ENCODE measurements at places on chromosomes 11 and 22. TPM values are rescaled to one million over a fixed set of nuclear protein-coding genes. Genes with fewer than 3 reads are reported as not detected.

Gene GAL3ST1
- total RNA-seq: 0.33 TPM

Gene OLFML1
- total RNA-seq: 6.9 TPM

Gene DAGLA
- total RNA-seq: 4.2 TPM

Gene RFPL2
- total RNA-seq: not detected

Gene IGSF22
- total RNA-seq: not detected

Gene MUC2
- not detected for total RNA-seq

Gene TSSK2
- not detected for total RNA-seq

Gene OR52I1
- total RNA-seq: not detected

Gene ZBTB16
- 68.3 TPM for total RNA-seq

Gene UBQLN3
- 0.25 TPM for total RNA-seq

Gene YPEL4
- 1.1 TPM for total RNA-seq

- peak; percentile 64 for DNase-seq
Measured at GRCh38 chr11:35216962-35217678, 78.1 kb downstream of the CD44 start.

GRCh38 chr11:2428322-2428795 is 16.0 kb downstream of the TRPM5 start:
- peak; percentile 83 for DNase-seq

GRCh38 chr11:130726234-130727037 is 189.8 kb downstream of the SNX19 start:
- no peak for DNase-seq

GRCh38 chr22:31676700-31677099 is 14.7 kb upstream of the PISD start:
- peak; percentile 99 for DNase-seq

- DNase-seq: no peak
Measured at GRCh38 chr22:35662914-35663313, 14.7 kb downstream of the APOL6 start.

DNA sequence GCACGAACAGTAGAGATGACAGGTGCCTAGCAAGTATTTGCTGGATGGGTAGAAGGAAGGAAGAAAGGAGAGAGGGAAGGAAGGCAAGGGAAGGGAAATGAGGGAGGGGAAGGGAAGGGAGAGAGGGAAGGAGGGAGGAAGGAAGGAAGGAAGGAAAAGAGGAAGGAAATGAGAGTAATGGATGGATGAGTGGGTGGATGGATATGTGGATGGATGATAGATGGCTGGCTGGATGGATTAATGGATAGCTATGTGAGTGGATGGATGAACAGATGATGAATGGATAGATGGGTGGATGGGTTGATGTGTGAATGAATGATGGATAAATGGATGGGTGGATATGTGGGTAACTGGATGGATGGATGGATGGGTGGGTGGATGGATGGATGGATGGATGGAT is 125.9 kb upstream of the FGF3 start:
- no peak for DNase-seq

DNA sequence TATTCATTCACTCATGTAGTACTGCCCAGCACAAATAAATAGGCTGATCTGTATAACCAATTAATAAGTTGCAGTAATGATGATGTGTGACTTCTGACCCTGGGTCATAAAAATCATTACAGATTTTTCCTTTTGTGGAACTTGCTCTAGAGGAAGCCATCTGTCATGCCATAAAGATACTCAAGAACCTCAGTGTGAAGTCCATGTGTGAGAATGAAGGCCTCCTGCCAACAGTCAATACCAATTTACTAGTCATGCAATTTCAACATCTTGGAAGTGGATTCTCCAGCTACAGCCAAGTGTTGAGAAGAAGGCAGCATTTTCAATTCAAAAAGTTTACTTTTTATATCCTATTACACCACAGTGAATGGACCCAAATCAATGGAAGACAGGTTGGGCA is 435.6 kb upstream of the LRRC4C start:
- DNase-seq: no peak

DNA sequence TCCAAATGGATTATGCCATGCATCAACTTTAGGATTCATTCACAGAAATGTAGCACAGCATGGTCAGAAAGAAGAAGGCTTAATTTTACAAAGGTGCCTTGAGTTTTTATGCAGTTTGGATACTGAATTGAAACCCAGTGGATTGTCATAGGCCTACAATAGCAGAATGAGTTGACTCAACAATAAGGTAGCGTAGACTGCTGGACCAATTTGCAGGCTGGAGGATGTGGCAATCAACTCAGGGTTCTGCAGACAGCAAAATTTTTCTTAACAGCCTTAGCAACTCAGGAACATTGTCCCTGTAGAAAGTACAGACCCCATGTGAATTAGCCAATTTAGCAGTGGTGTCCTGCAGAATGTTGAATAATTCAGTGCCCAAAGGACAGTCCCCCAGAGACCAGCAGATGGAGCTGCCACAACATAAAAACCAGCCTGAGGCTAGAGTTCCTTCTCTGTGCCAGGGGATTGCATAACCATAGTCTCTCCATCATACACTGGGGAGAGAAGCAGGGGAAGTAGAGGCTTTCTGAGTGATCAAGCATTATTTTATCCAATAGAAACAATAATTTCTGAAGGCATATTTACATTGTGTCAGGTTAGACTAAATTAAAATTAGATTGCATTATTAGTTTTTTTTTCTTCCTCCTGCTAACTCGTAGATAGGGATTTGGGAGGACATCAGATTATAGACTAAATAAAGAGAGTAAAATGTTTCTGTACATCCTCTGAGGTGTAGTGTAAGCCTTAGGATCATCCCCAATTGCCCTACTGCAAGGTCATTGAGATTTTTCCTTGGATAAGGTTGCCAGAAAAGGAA is 20.3 kb upstream of the MRPL17 start:
- peak; percentile 74 for DNase-seq

DNA sequence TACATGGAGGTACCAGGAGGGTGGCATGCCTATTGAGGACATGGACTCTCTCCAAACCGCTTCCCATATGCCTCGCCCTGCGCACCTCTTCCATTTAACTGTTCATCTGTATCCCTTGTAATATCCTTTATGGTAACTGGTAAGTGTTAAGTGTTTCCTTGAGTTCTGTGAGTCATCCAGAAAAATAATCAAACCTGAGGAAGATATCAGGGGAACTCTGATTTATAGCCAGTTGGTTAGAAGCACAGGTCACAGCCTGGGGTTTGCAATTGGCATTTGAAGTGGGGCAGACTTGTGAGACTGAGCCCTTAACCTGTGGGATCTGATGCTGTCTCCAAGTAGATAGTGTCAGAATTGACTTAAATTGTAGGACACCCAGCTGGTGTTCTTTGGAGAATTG is 27.6 kb upstream of the CAT start:
- no peak for DNase-seq

DNA sequence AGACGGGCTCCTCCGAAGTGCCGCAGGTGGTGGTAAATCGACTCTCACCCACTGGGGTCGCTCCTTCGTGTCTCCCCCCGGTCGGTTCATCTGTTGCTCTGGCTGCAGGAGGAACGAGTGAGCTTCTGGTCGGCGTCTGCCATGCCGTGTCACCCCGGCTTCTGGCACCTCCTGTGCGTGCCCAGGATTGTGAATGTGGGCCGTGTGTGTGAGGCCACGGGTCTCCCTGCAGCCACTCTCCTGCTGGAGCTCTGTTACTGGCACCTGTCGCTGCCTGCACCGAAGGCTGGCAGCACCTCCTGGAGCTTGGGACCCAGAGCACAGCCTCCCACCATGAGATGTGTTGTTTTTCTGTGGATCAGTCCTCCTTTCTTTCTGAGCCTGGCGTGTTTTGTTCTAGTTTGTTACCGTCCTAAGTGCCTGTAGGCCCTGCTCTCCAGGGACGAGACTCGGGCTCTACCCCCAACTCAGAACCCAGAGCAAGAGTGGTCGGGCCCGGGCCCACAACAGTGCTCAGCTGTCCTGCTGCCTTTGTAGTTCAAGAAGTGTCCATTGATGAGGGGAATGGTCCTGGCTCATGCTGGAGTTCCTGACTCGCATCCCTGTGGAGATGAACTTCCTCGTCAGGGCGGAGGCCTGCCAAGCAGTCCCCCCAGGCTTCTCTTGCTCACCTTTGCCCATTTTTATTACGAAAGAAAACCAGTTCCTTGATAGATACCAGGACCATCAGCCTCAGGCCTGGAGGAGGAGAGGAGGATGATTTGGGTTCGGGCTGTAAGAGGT is 66.6 kb downstream of the MED15 start:
- DNase-seq: peak; percentile 8

GRCh38 chr11:128767591-128768001 is 73.7 kb downstream of the FLI1 start:
- DNase-seq: no peak

GRCh38 chr11:26992031-26992541 is 1.8 kb upstream of the FIBIN start:
- no peak for DNase-seq

- DNase-seq: peak; percentile 73
Measured at GRCh38 chr11:77154381-77155081, 26.5 kb downstream of the MYO7A start.

GRCh38 chr11:82229341-82229740 is 504.3 kb downstream of the FAM181B start:
- no peak for DNase-seq

- no peak for DNase-seq
Measured at GRCh38 chr11:132068556-132068955, 698.1 kb downstream of the NTM start.

- no peak for DNase-seq
Measured at GRCh38 chr22:38729946-38730345, 24.2 kb downstream of the GTPBP1 start.

DNA sequence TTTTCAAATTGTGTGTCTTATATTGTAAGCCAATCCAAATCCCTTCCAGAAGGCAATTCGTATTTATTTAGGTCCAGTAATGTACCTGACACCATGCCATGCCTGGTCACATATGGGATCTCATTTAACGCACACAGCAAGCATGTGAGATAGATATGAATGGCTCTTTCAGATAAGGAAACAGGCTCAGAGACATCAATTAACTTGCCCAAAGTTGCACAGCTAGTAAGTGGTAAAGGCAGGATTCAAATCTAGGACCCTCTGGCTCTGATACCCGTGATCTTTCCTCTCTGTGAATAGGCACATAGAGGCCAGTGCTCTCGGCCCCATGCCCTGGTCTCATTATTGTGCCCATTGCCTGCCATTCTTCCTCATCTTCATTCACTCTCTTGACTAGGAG is 34.3 kb downstream of the KCNJ4 start:
- DNase-seq: no peak

DNA sequence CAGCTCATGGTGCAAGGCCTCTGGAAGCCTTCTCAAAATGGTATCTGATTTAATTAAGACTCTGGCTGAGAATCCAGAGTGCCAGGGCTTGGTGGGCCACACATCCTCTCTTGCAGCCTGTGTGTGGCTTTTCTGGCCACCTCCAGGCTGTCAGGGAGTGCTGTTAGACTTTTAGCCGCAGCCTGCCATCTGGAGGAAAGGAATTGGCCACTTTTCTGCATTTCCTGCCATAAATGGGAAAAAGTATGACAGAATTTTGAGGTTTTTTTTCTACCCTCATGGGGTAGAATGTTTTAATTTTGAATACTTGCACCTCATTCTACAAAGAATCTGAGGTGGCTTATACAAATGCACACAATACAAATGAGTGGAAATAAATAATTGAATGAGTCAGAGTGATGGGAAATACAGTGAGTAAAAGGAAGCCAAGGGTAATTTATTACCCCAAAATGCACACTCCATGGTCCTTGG is 218.4 kb downstream of the ADAMTS15 start:
- DNase-seq: no peak

DNA sequence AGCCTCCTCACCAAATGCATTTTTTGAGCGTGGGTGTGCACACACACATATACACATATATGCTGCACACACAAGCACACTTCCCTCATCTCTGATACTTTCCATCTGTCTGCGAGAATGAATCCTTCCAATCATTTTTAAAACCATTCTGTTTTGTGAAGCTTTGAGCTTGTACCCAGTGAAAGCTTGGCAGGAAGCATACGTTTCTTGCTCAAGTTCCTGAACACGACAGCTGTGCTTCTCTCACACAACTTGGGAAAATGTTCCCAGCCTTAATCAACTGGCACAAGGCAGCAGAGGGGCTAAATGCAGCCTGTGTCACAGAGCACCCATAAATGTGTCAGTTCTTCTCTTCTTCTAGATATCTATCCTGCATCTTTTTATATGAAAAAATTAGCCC is 524.0 kb upstream of the KIRREL3 start:
- DNase-seq: no peak

- no peak for DNase-seq
Measured at GRCh38 chr11:1168256-1168655, 10.5 kb downstream of the MUC5AC start.

DNA sequence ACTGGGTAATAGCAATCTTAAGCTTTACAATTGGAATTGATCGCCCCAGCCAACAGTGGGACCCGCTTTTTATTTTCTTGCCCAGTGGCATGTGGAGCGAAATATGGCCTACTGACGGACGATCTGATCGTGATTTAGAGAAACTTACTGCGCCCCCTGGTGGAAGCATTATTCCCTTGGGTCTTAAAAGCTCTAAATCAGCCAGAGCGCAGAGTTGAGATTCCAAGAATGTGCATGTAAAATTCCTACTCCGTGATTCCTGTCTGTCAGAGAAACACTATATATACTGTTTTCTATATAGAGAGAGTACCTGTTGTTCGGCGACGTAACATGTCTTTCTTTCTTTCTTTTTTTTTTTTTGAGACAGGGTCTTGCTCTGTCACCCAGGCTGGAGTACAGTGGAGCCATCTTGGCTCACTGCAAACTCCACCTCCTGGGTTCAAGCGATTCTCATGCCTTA is 3.7 kb upstream of the DPF2 start:
- peak; percentile 86 for DNase-seq

DNA sequence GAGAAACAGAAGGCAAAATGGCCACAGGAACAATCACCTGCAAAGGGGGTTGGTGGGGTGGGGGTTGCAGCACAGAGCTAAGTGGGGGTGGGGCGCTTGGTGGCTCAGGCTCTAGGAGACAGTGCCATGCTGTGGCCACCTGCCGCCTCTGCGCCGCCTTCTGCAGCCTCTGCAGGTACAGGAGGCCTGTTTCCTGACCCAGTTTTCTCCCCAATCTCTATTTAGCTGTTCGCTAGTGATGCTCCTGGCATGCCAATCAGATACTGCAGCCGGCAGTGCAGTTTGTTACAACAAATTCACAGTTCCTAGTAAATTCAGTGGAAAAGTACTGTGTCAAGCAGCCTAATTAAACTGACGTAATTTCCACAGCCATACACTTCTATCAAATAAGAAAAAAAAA is 106.4 kb downstream of the SERGEF start:
- no peak for DNase-seq

DNA sequence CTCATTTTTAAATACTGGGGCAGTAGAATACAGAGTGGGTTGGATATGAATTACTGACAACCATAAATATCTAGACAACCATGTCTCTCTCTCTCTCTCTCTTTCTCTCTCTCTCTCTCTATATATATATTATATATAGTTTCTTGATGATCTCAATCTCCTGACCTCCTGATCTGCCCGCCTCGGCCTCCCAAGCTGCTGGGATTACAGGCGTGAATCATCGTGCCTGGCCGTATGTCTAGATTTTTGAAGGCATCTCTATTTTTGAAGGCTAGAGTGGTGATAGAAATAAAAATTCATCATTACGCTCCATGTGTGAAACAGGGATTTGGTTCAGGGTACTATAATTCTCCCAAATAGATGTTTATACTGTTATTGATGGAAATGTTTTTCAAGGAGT is 84.1 kb downstream of the DDX10 start:
- no peak for DNase-seq
